Prostate gland (tissue), 2 donors: ENCODE measurements at places on chromosomes 6 and 20. TPM values are rescaled to one million over a fixed set of nuclear protein-coding genes. Genes with fewer than 3 reads are reported as not detected.

Gene PMEPA1
- total RNA-seq, result 245 TPM

Gene POM121L2
- 0.62 TPM for total RNA-seq

Gene MYT1
- 0.74 TPM for total RNA-seq

Gene TNFAIP3
- 19.9 TPM for total RNA-seq

Gene MMS22L
- 21.6 TPM for total RNA-seq

- DNase-seq, result no peak
Observed at GRCh38 chr6:111725446-111726112, 119.9 kb upstream of the TRAF3IP2 start.

DNA sequence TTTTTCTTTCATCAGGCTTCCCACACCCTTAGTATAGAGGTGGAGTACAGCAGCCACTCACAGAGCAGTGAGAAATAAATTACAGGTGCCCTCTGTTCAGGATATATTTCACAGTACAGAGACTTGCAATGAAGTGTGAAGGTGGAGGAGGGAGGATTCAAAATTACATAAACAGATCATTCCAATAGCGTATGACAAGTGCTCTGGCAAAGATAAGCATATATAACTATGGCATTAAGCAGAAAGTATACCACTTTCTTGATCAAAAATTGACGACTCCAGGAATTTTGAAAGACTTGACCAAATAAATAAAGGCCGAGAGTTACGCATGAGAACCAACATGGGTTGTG lies 108.7 kb downstream of the GPX5 start:
- no peak for DNase-seq

- no peak for DNase-seq
Observed at GRCh38 chr20:4088766-4089165, 73.4 kb upstream of the RNF24 start.

GRCh38 chr20:23587631-23588030 lies 18.1 kb downstream of the CST9 start:
- no peak for DNase-seq

DNA sequence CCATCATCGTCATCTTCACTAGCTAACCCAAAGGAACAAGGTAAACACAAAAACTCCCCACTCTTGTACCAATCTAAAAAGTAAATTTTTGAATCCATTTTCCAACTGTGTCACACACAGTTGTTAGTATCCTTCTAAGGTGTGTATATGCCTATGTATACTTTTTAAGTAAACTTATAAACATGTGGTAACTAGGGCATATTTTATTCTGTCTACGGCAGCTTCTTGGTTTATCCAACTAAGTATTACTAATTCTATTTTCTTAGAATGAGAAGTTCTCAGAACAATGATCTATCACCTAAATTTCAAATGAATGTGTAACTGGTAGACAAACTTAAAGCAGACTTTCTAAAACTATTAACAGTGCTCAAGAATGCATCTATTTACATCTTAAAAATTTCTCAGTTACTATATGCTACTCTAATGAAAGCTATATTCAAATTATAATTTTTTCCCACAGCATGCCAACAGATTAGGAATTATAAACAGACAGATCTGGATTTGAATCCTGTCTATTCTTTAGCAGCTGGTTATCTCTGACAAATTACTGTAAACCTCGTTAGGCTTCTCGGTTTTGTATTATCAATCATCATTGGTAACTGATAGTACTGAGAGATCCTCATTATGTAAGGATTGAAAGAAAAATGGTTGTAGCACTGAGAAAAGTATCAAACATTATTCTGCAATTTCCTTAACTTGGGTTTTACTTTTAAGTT lies 1.8 kb upstream of the PLN start:
- no peak for DNase-seq

- no peak for DNase-seq
Observed at GRCh38 chr6:148500402-148500801, 157.8 kb downstream of the SASH1 start.

DNA sequence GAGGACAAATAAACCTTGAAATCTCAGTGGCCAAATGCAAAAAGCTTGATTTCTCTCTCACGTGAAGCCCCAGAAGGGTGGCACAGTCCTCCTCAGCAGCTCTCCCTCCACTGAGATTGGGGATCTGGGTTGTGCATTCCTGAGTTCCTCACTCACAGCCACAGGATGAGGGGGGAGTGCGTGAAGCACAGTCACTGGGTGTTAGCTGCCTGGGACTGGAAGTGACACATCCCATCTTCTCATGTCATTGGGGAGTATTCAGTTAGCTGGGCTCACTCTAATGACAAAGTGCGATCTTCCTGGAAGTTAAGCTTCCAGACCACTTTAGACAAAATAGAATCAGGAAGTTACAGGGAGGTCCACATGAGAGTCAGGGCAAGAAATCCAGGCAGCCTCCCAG lies 192.2 kb upstream of the LRFN2 start:
- no peak for DNase-seq

DNA sequence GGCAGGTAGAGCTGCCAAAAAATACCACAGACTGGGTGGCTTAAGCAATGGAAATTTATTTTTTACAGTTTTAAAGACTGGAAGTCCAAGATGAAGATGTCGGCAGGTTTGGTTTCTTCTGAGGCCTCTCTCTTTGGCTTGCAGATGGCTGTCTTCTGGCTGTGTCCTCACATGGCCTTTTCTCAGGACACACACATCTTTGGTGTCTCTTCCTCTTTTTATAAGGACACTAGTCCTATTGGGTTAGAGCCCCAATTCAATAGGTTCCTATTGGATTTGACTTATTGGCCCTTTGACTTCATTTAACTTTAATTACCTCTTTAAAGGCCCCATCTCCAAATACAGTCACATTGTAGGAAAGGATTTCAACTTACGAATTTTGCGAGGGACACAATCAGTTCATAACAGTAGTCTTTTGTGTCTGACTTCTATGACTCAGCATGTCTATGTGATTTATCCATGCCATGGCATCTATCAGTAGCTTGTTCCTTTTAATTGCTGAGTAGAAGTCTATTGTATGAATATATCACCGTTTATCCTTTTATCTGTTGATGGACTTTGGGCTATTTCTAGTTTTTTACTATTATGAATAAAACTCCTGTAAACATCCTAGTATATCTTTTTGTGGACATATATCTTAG lies 11.0 kb upstream of the TCP11 start:
- no peak for DNase-seq

GRCh38 chr6:53796451-53796780 lies 1.6 kb downstream of the LRRC1 start:
- DNase-seq, result no peak

DNA sequence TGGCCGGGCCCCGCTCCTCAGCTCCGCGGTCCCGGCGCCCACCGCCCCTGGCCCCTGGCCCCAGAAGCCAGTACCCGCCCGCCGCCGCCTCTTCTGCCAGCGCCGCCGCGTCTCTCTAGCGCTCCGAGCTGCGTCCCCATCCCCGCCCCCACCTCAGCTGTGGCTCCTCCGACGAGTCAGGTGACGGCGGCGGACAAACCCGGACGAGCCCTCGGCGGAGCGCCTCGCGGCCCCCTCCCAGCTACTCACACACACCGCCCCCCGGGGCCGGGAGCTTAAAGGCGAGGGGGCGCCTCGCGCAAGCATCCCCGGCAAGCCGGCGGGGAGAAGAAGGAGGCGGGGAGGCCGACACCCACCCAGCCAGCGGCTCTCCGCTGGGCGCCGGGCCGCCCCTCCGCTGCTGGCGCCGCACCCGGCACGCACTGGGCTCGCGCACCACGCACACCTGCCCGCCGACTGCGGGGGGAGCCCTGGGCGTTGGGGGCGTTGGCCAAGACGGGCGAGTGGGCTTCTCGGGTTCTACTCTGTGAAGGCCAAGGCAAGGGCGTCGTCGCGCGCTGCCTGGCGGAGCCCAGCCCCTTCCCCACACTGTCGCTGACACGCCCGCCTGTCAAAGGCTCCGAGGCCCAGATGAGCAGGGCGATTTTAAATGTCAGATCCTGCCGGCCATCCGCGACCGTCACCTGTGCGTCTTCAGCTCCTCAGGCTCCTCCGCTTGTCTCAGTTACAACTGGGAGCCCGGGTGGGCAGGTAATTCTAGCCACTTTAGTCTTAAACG lies at the start of gene SNAP91:
SNAP91 (minus strand) TSS at position 132 of the 778 bp plus-strand sequence. CDS start 1,174 bp downstream, outside the sequence.
- DNase-seq, result peak; percentile 43

DNA sequence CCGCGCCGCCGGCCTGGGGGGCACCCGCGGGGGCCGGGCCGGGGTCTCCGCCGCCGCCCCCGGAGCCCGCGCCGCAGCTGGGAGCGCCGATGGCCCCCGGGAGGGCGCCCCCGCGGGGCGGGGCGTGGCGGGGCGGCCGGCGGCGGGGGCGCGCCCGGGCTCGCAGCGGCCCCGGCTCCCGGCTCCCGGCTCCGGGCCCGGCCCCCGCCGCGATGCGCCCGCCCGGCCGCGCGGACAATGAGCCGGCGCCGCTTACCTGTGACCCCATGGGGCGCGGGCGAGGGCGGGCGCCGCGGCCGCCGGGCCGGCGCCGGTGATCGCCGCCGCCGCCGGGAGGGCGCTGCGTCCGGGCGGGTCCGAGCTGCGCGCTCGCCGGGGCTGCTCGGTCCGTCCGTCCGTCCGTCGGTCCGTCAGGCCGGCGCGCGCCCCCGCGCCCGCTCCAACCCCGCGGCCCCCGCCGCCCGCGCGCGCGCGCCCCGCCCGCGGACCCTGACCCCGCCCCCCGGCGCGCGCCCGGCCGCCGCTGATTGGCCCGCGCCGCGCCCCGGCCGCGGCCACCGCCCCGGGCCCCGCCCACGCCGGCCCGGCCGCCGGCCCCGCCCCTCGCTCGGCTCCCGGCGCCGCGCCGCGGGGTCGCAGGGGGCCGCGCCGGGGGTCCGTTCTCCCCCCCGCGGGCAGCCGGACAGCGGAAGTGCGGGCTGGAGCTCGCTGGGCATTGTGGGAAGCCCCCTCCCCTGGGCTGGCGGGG lies at the start of gene ZBTB46:
ZBTB46 (minus strand) TSS at position 424 of the 748 bp plus-strand sequence. CDS start 40,507 bp downstream, outside the sequence.
- DNase-seq, result peak; percentile 31

- DNase-seq, result no peak
Observed at GRCh38 chr6:151107897-151108427, 131.8 kb upstream of the AKAP12 start.
